ENCODE measurements at places on chromosomes 2 and 18.

- DNase-seq, result no peak
Observed at GRCh38 chr18:58495207-58495606, 133.7 kb downstream of the ALPK2 start.

DNA sequence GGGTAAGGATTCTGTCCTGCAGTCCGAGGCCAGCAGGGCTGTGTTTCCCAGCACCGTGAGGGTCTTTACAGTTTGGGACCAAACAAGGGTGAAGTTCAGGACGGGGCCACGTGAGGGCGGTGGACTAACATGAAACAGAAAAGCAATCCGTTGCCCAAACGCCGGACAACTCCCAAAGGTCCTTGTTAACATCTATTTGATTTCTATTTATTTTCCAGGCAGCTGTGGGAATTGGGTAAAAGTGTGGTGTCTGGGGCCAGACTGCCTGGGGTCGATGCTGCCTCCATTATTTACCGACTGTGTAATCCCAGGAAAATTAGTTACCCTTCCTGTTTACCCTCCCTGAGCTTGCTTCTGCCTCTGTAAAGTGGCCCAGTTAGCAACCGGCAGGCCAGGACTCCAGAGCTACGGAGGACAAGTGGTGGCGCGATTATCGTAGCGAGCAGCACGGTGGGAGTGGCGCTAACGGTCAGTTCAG lies 66.3 kb upstream of the TCF7L1 start:
- peak; percentile 39 for DNase-seq

GRCh38 chr2:135925571-135925970 lies 49.3 kb upstream of the MCM6 start:
- no peak for DNase-seq

- DNase-seq, result no peak
Observed at GRCh38 chr2:23250371-23250770, 134.6 kb upstream of the KLHL29 start.

GRCh38 chr2:172647439-172647838 lies 88.2 kb upstream of the RAPGEF4 start:
- DNase-seq, result no peak

All from Caki2 (cell line).